ENCODE measurements at places on chromosomes 11 and 22.

DNA sequence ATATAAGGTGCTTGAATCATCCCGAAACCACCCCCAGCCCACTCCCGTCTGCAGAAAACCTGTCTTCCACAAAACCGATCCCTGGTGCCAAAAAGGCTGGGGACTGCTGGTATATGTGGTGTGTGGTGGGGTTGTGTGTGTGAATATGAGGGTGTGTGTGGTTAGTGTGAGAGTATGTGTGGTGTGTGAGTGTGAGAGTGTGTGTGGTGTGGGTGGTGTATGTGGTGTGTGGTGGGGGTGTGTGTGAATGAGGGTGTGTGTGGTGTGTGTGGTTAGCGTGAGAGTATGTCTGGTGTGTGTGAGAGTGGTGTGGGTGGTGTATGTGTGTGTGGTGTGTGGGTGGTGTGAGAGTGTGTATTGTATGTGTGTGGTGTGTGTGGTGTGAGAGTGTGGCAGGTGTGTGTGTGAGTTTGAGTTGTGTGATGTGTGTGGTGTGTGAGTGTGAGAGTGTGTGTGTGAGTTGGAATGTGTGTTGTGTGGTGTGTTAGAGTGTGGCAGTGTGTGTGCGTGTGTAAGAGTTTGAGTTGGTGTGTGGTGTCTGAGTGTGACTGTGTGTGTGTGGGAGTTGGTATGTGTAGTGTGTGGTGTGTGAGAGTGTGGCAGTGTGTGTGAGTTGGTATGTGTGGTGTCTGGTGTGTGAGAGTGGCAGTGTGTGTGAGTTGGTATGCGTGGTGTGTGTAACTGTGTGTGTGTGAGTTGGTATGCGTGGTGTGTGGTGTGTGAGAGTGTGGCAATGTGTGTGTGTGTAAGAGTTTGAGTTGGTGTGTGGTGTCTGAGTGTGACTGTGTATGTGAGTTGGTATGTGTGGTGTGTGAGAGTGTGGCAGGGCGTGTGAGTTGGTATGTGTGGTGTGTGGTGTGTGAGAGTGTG lies 6.5 kb downstream of the UPK3A start:
- DNase-seq, result no peak

DNA sequence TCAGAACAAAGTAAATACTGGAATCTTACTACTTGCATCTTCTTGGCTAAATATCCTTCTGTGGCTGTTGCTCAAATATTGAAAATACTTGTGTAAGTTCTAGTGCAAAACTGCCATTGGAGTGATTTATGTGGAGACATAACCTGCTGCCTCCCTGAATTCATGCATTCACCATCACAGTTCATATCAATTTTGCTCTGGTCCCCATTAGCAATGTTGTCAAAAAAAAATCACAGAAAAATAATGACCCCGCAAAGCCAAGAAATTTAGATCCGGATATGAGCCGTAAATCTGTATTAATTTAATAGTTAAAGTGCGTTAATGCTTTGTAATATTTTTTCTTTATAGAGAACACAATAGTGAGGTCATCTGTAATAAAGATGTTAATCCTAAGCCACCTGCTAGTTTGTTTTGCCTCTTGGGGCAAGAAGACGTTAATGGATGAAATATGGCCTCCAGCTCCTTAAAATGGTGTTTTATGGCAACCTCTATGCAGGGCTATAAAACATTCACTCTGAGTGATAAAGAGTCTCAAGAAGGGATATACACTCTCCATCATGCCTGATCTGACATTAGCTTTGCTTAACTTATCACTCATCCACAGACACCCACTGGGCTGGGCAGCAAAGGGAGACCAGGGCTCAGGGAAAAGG lies 255.9 kb downstream of the INSC start:
- DNase-seq, result no peak

- no peak for DNase-seq
These were observed 71.2 kb downstream of the PHF21A start for GRCh38 chr11:46050003-46050461.

DNA sequence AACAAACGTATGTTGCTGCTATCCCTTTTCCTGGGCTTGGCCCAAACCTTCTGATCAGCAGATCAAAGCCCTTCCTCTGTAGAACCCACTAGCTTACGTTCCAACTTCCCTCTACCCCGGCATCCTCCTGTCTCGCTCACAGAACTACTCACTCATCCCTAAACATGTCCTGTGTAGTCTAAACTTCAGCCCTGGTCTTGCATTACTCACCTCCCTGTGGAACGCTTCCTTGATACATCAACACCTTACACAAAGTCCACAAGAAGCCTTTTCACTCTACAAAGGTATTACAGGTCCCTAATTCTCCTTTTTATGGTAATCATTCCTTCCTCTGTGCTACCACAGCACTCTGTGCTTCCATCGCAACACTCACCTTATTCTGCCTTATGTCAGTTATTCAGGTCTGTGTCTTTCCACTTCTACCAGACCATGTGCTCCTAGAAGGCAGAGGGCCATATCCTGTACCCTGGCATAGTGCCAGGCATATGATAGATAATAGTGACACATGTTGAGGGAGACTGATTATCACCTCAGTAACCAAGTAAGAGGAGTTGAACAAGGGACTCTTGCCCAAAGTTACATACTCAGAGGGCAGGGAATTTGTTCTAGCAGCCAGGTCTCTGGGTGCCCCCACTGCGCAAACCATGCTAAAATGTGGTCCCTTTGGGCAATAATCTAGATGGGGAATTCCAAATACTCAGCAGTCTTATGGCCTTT lies 41.6 kb downstream of the USP35 start:
- DNase-seq, result no peak

DNA sequence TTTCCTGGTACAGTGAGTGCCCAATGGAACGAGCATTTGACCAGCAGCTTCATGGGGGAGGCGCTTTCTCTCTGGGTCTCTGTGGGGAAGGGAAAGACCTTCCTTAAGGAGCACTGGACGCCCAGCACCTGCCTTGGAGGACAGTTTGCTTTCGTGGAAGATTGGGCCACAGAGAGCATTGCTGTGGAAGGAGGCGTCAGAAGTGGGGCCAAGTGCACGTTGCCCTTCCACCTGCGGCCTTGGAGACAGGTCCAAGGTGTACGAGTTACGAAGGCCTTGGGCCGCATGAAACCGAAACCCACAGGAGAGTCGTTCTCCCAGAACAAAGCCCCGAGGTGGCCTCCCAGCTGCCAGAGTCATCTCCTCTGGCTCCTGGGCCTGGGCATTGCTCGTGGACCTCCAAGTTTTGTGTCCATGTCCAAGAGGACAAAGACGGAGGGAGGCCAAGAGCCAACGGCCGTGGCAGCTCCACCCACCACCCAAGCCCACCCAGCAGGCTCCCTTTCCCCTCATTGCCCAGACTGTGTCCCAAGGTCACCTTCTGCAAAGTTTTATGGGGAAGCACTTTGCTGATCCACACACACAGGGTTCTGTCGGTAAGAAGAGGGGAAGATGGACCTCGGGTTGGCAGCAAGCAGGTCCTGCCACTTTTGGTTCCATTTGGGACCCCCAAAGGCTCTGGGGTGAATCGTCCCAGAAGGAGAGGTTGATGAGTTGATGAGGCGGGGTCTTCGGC lies 5.8 kb upstream of the NLRP6 start:
- no peak for DNase-seq

All from stimulated activated CD4-positive, alpha-beta T cell treated with anti-CD3 and anti-CD28 coated beads, Interleukin-1b, Interleukin-23, amount 100 ng/mL, for 1 hour (primary cell).